ENCODE measurements at places on chromosomes 11 and 22.

DNA sequence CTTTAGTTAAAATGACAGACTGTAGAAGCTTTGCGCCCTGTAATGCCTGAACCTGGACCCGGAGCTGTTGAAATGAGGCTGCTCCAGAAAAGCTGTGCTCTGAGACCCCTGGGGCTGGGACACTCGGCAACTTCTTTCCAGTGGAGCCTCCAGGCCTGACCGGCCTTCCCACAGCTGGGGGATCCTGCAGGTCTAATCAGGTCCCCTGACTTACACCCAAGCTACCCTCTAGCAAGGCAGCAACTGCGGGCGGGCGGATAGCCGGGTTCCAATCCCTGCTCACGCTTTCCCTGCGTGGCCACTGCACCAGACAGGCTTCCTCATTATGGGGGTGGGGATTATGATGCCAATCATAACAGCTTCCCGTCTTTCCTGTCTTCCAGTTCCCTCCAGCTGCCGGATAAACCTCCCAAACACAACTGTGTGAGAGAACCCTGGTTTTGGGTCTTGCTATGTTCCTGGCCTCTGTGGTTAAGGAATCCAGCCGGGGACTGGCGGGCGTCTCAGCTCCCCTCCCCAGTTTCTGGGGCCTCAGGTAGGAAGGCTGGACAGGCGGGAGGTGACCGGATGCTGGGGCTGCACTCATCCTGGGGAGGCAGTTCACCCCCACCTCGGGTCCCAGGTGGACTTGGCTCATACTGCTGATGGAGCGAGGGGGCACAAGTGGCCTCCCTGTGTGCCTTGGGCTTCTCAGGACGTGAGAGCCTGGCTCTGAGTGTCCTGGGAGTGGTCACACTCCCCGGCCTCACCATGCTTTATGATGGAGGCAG lies 38.6 kb downstream of the PARVG start:
- DNase-seq, result no peak

- DNase-seq, result no peak
Measured at GRCh38 chr11:78318321-78319114, 99.1 kb downstream of the GAB2 start.

DNA sequence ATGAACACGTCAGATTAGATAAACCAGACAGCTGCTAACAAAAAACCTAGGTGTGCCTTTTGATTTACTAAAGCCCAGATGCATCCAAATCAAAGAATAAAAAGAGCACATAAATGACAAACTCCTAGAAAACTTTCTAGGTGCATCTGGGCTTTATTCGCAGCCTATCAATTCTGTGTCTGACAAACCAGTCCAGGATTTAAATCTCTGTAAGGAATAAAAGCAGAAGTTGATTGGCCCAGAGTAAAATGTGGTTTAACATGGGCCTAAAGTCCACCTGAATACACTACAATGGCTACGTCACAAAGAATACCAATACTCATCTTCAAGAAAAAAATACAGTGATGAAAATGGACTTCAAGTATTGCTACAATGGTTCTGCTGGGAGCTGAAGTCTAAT lies 66.8 kb downstream of the SOX6 start:
- DNase-seq, result no peak

- no peak for DNase-seq
Measured at GRCh38 chr11:6834021-6834420, 11.5 kb upstream of the OR10A5 start.

- DNase-seq, result no peak
Measured at GRCh38 chr11:72840780-72841179, 26.6 kb downstream of the ATG16L2 start.

DNA sequence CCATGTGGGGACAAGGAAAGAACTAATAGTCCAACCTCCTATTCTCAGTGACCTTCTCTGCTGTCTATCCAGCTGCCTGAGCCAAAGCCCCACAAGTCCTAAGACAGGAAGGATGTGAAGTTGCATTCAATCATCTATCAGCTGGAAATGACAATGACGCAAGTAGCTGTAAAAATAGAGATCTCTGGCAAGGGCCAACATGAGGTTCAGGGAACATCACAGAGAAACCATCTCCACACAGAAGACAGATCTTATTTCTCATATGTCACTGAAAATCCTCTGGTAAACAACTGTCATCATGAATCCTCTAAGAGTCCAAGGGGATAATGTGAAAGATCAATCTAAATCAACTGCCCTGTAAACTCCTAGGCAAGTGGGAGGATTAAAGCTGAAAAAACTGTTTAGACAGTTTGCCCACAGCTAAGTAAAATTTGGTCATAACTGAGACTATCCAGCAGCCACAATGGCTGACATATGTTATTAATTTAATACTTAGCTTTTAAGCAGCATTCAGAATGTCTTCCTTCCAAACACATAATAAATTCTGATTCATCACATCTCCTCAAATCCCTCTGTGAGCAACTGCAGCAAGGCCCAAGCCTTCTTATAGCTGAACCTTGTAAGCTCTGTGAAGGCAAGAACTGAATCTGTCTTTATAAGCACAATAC lies 52.1 kb downstream of the ALG9 start:
- no peak for DNase-seq

DNA sequence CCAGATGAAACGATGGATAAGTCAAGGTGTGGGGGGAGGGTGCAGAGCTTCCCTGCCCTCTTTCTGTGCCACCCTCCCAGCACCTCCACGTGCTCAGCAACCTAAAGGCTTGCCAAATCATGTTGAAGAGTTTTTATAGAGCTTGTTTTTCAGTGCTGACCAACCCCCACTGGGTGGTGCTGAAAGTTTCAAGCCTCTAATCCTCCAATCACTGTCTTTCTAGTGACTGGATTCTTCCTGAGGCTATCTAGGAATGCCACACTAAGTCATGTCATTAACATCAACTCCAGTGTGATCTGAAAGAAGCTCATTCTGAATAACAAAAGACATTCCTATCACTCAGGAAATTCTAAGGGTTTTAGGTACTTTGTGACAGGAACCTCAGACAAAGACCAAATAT lies 382.6 kb downstream of the DYNC2H1 start:
- no peak for DNase-seq

- no peak for DNase-seq
Measured at GRCh38 chr22:49930596-49931412, 12.4 kb downstream of the CRELD2 start.

DNA sequence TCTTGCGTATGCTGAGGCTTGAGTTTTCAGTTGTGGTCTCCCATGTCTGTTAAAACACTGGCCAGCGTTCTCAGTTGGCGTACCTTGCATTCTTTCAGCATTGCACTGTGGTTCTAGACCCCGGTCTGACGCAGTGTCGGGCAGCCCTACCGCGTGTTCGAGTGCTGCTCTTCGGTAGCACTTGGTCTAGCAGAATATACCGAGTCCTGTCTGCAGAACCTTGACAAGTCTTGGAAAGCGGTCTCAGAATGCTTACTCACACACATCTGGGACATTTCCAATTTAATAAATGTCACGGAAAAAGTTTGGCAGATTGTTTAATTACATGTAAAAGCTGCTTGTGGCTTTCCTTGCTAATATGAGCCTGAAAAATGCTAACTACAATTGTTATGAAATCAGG lies 32.6 kb downstream of the PPFIA1 start:
- DNase-seq, result no peak

DNA sequence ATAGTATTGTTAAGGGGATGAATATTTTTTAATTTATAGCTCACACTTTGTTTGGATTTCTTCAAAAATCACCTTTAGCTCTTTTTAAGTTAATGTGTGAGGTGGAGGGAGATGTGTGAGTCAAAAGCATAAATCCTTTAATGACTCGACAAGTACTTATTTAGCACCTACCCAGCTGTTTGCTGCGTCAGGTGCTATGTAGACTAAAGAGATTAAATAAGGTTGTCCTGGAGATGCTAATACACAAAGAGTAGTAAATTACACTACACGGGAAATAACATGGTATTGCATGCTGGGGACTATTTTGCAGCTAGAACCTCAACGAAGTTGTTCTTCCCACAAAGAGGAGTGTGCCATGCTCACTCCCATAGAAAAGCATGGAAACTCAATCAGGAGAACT lies 583.3 kb upstream of the TENM4 start:
- DNase-seq, result no peak
